ENCODE measurements at places on chromosomes 3 and 15.
A peak's percentile ranks its signal among the peaks of the same experiment; 100 is the strongest.

DNA sequence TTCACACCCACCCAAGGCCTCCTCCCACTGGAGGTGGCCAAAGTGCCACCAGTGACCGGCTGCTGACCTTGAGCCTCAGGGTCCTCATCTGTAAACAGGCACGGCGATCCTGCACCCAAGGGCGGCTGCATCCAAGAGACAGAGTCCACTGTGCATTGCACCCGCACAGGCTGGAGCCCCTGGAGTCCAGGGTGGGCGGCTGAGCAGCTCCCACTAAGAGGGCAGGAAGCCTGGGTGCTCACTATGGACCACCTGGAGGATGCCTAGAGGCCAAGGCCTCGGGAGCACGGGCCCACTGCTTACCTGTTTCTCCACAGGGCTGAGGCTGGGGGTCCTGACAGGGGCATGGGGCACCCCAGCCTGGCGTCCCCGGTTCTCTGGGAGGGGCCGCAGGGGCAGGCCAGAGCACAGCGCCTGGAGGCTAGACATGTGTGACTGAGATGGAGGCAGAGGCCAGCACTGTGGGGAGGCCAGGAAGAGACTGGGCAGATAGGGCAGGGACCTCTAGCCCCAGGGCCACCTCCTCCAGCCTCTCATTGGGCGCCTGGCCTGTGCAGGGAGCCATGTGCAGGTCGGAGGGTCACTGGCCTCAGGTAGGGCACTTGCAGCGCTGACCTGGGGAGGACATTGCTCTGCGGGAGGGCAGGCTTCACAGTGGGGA, at the start of gene UROC1:
TSS of gene UROC1 (minus strand) at position 483 of the 661 bp plus-strand sequence. CDS start at position 429, 54 bp downstream.
- DNase-seq: no peak

GRCh38 chr3:81742581-81742980, 18.9 kb downstream of the GBE1 start:
- no peak for DNase-seq

DNA sequence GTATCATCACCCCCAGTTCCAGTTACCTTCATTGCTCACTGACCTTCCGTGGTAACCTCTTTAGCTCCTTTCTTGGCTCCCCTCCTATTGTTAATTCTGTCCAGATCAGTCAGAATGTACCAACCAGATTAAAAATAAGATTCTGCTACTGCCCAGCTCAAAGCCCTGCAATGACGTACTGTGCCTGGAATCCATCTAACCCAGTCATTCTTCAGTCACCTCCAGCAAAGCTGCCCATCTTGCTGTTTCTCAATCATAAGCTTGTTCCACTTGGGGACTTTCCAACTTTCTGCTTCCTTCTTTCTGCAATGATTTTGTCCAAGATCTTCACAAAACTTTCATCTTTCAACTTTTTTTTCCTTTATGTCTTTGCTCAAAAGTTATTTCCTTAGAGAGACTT, 512.0 kb upstream of the ZNF385D start:
- DNase-seq: no peak

- no peak for DNase-seq
Measured at GRCh38 chr15:51286816-51287215, 51.6 kb downstream of the CYP19A1 start.

GRCh38 chr3:11373654-11374053, 101.5 kb downstream of the ATG7 start:
- DNase-seq: no peak

- DNase-seq: no peak
Measured at GRCh38 chr3:126021224-126021623, 52.2 kb downstream of the ROPN1B start.

DNA sequence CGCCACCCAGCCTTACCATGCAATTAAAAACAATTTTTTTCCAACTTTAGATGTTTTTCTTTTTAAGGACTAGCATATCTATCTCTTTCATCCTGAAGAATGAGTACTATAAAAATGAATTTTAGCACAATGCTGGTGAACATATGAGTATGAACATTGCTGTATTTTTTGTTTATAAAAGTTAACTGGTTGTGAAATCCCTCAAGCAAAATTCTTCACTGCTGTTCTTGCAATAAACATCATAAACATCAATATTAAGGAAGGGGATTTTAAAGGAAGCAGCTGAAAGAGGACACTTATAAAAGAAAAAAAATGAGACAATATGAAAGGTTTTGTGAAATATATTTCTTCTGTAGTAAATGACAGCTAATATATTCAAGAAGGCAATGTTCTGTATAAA, 3.0 kb downstream of the PLSCR4 start:
- no peak for DNase-seq

- DNase-seq: no peak
Measured at GRCh38 chr3:180913581-180914404, 1.3 kb downstream of the FXR1 start.

- DNase-seq: no peak
Measured at GRCh38 chr3:177746337-177746933, 549.2 kb upstream of the TBL1XR1 start.

- no peak for DNase-seq
Measured at GRCh38 chr15:84873997-84874396, 10.5 kb upstream of the SLC28A1 start.

GRCh38 chr15:96307856-96308394, 22.6 kb upstream of the NR2F2 start:
- DNase-seq: no peak

DNA sequence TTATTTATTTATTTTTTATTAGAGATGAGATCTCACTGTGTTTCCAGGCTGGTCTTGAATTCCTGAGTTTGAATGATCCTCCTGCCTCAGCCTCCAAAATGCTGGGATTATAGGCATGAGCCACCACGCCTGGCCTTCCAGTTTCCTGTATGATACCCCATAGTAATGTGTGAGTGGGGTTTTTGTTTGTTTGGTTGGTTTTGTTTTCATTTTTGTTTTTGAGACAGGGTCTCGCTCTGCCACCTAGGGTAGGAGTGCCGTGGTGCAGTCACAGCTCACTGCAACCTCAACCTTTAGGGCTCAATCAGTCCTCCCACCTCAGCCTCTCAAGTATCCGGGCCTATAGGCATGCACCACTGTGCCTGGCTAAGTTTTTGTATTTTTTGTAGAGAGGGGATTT, 30.9 kb downstream of the GOLM2 start:
- DNase-seq: no peak

DNA sequence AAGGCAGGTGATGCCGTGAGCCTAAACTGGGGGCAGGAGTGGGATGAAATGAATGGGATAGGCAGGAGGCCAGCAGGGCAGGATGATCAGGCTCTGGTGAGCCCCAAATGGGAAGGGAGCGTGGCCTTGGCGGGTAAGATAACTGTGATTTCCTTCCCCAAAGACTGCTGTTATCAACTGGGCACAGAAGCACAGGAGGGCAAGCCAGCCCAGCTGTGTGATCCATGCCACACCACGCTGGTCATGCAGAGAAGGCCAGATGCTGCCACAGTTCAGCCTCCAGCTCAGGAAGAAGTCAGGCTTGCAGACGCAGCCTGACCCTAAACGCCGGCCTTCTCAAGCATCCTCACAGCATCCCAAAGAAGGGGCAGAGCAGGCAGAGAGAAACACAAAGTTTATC, 52.1 kb upstream of the GNB5 start:
- DNase-seq: no peak

GRCh38 chr15:98801234-98801561, 152.9 kb downstream of the IGF1R start:
- DNase-seq: peak; percentile 79

DNA sequence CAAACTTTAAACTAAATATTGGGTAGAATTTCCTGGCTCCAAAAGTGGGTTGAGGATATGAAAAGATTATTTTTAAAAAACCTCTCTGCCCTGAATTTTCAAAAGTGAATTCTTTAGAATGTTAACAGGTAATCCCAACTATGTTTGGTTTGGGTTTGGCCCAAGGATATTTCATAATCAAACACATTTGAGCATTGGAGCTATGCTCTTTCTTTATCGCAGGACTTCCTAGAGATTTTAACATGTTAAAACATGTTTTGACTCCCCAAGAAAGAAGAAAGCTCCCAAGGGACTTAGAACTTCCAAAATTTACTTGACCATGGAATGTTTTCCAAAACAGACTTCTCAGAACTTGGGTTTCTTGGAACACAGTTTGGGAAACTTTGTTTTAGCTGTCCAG, 75.6 kb upstream of the SYNPR start:
- DNase-seq: no peak

DNA sequence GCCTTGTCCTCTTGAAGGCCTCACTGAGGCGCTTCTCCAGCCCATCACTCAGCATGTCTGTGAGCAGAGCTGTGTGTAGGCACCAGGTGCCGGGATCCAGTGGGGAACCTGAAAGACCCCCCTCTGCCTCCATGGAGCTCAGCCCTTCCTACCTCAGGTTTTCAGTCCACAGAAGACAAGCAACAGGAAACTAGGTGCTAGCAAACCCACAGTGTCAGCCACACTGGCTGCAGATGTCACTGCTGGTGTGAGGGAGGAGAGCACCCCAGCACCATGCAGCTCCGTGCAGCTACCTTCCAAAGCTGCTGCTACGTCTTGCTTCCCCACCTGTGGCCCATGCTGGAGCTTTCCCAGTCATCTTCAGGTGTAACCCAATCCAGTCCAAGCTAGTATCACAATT, 17.9 kb downstream of the PSTPIP1 start:
- DNase-seq: no peak

DNA sequence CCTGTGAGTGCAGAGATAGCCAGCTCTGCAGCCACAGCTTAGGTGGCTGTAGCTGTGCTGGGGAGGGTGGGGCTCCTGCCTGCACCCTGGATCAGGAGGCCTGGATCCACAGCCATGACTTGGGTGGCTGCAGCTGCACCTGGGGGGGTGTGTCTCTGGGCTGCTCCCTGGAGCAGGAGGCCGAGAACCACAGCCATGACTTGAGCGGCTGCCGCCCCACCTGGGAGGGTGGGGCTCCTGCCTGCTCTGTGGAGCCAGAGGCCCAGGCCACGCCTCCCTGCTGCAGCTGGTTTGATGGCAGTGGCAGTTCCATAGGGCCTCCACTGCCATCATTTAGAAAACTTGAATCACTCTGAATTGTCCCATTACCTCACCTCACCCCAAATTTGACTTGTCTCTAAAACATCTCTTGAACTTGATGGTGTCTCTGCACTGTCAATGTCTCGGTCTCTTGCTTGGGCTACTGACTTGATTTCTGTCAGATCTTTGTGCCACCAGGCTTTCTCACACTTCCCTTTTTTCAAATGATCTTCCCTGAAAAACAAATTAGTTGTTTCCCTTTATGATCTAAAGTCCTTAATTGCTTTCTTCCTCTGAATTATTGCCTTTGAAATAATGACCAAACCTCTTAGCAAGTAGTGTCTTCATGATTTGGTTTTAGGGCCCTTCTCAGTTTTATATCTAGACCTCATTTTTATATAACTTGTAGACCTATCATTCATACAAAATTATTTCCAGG, 313.2 kb upstream of the MME start:
- DNase-seq: no peak

DNA sequence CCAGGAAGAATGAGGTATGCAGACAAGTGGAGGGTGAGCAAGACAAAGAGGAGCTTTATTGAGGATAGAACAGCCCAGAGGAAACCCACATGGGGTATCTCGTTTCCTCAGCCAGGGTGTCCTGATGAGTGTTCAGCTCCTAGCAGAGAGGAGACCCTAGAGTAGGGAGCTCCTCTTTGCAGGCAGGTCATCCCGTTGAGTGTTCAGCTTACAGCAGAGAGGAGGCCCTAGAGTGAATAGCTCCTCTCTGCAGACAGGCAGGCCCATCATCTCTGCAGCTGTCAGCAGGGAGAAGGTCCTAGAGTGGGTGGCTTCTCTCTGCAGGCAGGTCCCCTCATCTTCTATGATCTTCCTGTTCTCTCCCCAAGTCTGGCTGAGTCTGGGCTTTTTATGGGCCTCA, 90.6 kb upstream of the TNFSF10 start:
- no peak for DNase-seq

DNA sequence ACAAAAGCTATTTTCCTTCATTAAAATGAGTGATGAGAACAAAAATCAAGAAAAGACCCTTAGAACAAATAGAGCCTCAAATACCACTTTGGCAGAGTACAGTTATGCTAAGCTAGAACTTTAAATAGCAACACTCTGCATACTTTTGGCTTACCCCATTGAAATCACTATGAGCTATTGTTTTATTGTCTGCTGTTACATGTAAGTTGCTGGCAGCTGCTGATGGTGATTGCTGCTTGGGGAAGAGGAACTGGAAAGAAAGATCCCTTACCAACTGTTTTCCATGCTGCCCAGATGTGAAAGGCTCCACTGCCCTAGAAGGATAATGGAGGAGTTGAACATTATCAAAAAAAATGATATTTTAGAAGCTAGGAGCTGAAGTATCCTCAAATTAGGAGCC, 135.4 kb downstream of the SYNPR start:
- DNase-seq: no peak

GRCh38 chr3:65669163-65669875, 369.4 kb downstream of the MAGI1 start:
- DNase-seq: no peak

- DNase-seq: no peak
Measured at GRCh38 chr3:153881201-153881600, 240.0 kb upstream of the ARHGEF26 start.

GRCh38 chr3:100600181-100601042, 9.0 kb upstream of the ADGRG7 start:
- DNase-seq: no peak

DNA sequence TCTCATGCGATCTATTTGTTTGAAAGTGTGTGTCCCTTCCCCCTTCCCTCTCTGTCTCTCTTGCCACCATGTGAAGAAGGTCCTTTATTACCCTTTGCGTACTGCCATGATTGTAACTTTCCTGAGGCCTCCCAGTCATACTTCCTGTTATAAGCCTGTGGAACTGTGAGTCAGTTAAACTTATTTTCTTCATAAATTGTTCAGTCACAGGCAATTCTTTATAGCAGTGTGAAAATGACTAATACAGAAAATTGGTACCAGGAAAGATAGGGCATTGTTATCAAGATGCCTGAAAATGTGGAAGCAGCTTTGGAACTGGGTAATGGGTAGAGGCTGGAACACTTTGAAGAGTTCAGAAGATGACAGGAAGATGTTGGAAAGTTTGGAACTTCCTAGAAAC, 743.7 kb upstream of the NECTIN3 start:
- DNase-seq: no peak

GRCh38 chr3:58048301-58048700, 40.1 kb downstream of the FLNB start:
- DNase-seq: no peak

- no peak for DNase-seq
Measured at GRCh38 chr15:91947683-91948608, 94.4 kb downstream of the SLCO3A1 start.

DNA sequence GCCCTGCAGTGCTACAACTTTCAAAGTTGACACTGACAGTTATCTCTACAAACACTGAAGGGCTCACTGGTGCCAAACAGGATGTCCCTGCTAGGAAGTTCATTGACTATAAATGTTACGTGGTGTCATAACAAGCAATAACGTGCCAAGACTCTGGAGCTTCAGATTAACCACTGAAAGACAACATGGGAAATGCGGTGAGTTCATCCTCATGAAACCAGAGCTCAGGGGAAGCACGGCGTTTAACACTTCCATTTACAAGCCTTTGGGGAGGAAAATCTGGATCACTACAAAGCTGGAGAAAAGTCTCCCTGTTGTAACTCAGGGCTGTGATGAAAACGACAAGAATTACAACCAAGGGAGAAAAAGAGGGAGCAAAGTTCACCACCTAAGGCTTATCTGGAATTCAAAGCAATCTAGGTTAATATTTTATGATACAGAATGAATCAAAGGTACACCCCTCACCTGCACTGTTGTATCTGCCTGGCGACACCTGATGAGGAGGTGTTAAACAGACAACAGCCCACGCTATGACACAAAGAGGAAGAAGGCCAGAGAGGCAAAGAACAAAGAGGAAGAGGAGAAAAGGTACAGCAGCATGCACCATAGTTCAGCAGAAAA, 27.0 kb downstream of the SHQ1 start:
- no peak for DNase-seq

All from dorsolateral prefrontal cortex (tissue), 122 donors.